ENCODE measurements at places on chromosomes 1 and 21. TPM values are rescaled to one million over a fixed set of nuclear protein-coding genes. Genes with fewer than 3 reads are reported as not detected.

GRCh38 chr1:99737016-99737415 lies 29.4 kb downstream of the FRRS1 start:
- no peak for DNase-seq

- DNase-seq: peak; percentile 66
Measured at GRCh38 chr21:36297938-36298572, 21.9 kb upstream of the MORC3 start.

Gene LDLRAD1
- total RNA-seq: not detected

Gene DRAXIN
- not detected for total RNA-seq

DNA sequence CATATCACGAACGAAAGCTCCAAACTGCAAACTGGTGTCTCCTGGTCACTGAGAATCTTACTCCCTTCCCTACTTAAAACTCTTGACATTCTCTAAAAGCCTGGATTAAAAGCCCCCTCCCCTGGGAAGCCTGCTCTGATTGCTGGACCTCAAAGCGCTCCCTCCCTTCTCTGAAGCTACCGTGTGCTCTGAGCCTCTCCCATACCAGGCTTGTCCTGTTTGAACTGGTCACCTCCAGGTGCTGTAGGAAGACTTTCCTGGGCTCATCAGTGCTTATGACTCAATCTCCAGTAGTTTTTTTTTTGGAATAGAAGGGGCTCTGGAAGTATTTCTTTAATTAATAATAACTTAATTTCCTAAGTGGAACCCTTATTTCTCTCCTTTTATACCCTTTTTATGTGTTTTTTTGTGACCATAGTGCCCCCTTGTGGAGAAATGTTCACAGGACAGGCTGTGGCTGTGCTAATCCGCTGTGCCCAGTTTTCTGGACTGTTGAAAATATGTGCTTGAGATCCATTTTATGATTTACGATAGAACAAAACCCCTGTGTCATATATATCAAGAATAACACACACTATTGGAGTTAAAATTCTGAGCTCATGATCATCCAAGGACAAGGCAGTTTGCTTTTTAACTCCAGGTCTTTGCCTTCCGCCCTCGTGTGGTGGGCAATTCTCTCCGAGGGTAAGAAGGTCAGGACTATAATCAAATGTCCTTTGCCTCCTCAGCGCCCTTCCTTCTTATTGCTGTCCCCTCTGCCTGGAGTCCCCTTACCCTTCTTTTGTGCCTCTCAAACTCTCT lies 16.9 kb downstream of the MTARC1 start:
- peak; percentile 55 for DNase-seq

DNA sequence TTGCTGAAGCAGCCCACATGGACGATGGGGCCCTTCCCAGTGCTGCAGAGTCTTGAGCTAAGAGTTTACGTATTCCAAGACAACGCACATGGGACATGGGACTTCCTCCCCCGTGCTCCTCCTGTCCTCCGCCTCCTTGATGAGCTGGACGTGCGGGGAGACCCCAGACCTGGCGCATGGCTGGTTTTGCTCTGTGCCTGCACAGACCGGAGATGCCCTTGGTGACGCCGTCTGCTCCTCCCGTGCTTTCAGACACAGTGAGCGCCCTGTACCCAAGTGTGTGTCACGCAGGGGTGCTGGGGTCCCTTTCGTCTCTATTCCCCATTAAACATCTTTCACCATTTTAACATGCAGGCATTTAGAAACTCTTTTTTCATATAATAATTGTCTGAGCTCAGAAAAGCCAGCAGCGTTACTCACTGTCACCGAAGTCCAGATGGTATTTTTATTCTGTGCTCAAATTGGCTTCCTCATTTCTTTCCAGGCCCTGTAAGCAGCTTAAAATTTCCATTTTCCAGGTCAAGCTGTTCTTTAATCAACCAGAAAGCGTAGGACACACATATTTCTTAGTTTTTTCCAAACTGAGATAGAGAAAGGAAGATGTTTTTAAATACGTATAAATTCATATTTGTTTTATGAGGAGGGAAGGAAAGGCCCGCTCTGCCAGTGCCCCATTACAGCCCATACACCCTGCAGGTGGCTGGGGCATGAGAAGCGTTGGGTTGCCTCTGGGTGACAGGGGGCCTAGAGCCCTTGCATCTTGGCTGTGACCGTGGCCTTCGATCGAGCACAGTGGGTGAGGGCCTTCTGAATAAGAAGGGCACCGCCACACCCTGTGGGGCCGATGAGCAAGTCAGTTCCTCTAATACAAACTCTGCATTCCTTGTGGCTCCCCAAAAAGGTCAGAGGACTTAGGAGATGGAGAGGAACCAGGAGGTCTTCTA lies 17.9 kb upstream of the ZBTB21 start:
- DNase-seq: no peak

Gene COL9A2
- 0.59 TPM for total RNA-seq

Gene AIRE
- not detected for total RNA-seq

- DNase-seq: no peak
Measured at GRCh38 chr1:206887701-206888100, 9.5 kb upstream of the IL24 start.

DNA sequence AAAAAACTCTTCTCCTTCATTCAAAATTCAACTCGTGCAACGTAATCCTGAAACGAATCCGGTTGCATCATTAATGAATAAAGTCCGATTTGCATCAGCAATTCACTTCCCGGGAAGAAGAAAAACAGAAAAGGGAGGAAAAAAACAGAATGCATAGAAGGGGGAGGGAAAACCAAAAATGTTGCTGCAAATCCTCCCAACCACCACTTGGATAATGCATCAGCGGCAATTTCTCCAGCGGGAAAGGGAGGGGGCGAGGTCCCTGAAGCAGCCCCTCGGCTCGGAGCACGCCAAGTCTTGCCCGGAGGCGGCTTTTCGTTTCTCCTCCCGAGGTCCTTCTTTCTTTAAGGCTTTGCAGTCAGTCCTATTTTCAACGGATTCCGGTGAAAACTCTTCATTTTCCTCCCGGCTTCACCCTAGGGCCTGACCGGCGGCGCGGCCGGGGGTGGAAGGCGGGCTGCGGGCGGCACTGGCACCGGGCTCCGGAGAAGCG lies 723 bp downstream of the CDC42BPA start:
- no peak for DNase-seq

GRCh38 chr1:54861070-54861761 lies 25.8 kb downstream of the DHCR24 start:
- no peak for DNase-seq

Gene LCE3D
- not detected for total RNA-seq

Gene AIM2
- not detected for total RNA-seq

DNA sequence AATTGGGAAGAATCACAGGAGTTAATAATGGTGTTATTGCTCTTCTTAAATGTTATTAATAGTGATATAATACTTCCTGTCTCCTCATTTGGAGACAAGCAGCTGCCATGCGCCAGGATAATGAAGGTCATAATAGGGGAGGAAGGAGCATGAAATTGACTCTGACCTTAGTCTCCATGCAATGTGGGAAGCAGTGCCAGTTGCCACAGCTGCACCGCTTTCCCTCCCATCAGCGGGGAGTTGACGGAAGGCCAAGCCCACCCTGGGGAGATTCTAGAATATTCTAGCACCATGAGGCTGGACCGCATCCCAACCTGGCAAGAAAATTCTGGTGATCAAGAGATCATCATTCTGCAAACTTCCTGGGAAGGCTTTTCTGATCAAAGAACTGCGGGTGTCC lies 11.0 kb upstream of the OLIG1 start:
- DNase-seq: no peak

Gene MAN1A2
- total RNA-seq: 26.7 TPM

Data from right atrium auricular region (tissue), 2 donors.